ENCODE measurements at places on chromosomes 1 and 21.

DNA sequence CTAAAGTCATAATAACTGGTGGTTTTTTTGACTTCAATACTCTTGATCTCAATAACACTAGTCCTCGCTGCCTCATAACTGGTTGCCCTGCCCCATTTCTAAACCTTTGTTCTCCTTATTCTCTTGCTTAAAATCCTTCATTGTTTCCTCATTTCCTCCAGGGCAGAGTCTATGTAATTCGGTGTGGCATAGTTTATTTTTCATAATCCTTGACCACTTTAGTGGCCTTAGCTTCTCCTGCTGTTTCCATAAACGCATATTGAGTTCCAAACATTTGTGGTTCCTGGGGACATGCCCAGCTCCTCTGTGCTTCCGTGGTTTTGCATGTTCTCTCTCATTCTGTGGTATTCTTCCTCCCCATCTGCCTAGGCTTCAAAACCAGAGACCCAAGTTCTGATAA lies 19.0 kb upstream of the TLCD4 start:
- no peak for DNase-seq

DNA sequence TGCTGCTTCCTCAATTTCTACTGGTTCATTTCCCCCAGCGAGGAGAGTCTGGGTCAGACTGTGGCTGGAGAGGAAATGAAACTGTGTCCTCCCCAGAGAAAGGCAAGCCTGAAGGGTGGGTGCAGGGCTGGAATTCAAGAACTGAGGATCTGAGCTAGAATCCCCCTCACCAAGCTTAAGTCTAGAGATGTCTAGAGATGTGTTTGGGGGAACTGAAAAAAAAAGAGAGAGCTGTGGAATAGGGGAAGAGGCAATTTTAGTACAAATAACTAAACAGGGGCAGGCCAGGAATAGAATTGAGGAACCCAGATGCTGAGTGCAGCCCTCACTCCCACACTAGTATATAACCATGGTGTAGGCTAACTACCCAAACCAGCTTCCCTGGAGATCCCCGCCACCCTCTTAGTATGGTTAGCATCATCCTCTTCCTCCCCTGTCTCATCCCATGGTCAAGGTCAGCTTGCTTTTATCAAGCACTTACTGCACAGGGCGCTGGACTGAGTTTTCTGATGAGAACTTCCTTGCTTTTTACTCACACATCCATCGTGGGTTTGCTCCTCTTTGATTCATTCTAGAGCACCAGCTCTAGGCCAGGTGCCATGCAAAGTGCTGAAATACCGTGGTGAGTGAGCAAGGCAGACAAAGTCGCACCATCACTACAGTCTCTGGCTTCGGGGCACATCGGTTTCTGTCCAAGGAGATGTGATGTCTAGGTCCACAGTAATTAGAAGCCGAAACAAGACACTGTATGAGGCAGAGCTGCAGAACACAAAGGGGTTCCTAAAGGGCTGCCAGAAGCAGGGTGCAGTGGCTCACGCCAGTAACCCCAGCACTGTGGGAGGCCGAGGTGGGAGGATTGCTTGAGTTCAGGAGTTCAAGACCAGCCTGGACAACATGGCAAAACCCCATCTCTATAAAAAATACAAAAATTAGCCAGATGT lies 112.9 kb upstream of the IPO9 start:
- DNase-seq: peak; percentile 75

DNA sequence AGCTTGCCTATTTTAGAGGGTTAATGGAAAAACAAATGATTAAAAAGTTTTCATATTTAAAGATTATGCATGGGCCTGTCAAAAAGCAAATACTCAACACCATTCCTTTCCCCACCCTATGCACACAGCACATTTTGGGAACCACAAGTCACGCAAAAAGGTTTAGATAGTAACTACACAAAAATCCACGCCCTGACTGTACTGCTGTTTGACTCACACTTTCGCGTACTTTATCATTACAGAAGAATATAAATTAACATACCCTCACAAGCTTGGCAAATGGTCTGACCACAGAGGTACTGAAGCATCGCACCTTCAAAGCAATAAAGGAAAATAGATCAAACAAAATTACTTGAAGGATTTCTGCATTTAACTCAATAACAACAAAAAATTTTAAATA lies 1.4 kb downstream of the ATP5PO start:
- DNase-seq: no peak

DNA sequence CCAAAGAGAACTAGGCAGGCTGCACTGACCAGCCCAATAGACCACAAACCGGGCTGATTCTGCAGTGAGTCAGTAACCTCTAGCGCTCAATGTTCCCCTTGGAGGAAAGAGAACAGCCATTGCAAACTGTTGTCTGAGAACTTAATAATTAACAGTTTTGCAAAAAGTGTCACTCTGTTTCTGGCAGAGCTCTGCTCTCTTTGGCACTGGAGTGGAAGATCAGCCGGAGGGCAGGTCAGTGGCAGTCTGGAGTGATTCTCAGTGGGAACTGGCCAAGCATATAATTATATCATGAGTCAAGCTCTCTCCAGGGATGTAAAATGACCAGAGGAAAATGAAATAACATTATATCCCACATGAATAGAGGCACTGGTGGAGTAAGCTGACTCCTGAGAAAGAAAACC lies 238.3 kb downstream of the HLX start:
- peak; percentile 26 for DNase-seq

DNA sequence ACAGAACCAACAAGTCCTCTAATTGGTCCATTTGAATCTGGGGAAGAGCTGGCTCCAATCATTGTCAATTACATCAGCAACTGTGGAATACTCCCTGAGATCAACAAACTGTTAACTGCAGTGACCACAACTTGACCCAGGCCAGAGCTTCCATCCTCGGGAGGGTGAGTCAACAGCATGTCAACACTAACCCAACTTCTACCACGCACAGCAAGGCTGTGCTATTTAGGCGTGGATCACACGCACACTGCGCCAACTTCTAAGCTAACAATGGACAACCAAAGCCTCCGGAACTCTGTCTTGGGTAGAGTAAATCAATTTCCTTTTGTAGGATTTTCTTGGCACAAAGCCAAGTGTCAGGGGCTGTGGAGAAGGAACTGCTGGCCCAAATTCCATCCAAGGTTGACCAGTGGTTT lies 30.4 kb downstream of the APP start:
- DNase-seq: no peak

All from C1 segment of cervical spinal cord (tissue), 14 donors.